ENCODE measurements at places on chromosomes 1 and 21.
A peak's percentile ranks its signal among the peaks of the same experiment; 100 is the strongest.

GRCh38 chr1:174761335-174761734 is 238.4 kb upstream of the CACYBP start:
- no peak for DNase-seq

GRCh38 chr1:166184012-166184411 is 17.2 kb upstream of the FAM78B start:
- no peak for DNase-seq

- DNase-seq: no peak
Observed at GRCh38 chr21:44093761-44094160, 13.4 kb upstream of the PWP2 start.

DNA sequence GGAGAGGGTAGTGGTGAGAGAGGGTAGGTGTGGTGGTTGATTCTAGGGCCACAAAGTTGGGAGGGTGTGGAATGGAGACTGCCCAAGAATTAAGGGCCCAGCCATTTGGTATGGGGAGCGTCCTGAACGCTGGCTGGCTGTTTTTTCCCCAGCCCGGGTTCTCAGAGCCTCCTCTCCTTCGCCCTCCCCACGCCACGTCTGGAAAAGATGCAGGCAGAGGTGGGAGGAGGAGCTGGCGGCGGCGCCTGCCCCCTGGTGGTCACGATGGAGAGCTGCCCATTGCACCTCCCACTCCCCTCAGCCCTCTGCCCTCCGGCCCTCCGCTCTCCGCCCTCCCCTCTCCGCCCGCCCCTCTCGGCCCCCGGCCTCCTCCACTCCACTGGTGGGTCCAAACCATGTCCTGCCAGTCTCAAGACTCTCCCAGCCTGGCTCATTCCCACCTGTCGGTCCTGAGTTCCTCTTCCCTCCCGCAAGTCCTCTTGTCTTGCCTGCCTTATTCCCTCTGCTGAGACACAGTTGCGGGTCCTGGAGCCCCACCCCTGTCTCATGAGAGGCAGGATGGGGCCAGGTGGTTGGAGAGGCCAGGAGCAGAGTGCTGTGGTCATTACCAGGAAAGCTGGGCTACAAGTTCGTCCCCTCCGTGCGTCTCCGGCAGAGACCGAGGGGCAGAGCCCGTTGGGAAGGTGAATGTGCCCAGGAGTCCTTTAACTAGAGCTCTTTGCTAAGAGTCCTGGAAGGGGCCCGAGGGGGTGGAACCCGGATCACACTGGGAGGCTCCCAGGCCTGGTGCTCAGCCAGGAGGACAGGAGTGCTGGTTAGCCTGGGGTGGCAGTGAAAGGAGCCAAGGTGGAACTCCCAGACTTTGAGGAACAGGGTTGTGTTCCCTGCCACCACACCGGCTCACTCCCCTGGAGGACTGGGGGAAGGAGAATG is 22.6 kb downstream of the ETNK2 start:
- DNase-seq: peak; percentile 51

DNA sequence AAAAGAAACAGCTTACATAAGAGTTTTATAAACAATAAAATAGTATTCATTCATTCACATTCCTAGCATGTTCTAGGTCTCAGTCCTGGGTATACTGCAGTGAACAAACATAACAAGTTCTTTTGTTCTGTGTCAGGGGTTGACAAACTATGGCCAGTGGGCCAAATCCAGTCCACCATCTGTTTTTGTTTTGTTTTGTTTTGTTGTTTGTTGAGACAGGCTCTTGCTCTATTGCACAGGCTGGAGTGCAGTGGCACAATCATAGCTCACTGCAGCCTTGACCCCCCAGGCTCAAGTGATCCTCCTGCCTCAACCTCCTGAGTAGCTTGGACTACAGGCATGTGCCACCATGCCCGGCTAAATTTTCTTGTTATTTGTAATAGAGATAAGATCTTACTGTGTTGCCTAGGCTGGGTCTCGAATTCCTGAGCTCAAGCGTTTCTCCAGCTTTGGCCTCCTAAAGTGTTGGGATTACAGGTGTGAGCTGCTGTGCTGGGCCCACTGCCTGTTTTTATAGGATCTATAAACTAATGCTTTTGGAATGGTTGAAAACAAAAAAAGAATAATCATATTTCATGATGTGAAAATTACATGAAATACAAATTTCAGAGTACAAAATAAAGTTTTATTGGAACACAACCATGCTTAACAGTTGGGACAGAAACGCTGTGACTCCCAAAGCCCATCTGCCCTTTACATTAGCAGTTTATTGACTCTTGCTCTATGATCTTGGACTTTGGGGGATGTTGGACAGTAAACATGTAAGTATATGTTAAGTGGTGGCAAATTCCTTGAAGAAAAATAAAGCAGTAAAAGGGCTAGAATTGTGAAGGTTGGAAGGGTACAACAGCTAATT is 17.9 kb downstream of the CAPZA1 start:
- peak; percentile 57 for DNase-seq

GRCh38 chr1:78291872-78292271 is 198.9 kb upstream of the PTGFR start:
- DNase-seq: no peak

- peak; percentile 90 for DNase-seq
Observed at GRCh38 chr1:37946703-37947360, at the start of gene INPP5B. Gene INPP5B, minus strand, starts transcription at chr1:37947053. Its CDS starts 745 bp downstream, at chr1:37946308.

GRCh38 chr1:107460035-107460434 is 319.2 kb downstream of the NTNG1 start:
- DNase-seq: no peak

DNA sequence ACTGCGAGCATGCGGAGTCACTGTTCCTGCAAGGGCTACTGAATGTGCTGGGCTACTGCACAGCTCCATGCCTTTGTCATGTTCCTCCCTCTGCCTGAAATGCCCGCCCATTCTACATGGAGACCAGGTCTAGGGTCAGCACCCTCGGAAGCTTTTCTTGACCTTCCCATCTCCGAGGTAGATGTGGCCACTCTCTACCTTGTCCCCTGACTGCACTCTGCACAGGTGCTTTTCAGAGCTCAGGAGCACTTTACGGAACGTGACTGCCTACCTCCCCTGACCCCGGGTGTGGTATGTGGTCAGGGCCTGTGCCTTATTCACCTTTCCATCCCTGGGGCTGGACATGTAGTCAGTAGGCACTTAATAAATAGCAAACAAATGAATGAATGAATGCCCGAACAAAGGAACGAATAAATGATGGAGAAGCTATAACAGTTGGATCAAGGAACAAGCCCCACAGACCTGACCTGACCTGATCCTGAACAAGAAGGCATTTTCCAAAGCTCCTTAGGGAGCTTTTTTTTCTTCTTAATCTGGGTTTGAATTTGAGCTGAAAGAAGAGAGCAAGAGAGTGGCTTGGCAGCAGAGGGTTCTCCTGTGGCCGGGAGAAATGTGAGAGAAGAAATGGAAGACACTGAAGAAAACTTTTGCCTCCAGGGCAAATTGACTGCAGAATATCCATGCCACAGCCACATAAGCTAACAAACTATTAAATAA is 7.9 kb downstream of the RD3 start:
- no peak for DNase-seq

DNA sequence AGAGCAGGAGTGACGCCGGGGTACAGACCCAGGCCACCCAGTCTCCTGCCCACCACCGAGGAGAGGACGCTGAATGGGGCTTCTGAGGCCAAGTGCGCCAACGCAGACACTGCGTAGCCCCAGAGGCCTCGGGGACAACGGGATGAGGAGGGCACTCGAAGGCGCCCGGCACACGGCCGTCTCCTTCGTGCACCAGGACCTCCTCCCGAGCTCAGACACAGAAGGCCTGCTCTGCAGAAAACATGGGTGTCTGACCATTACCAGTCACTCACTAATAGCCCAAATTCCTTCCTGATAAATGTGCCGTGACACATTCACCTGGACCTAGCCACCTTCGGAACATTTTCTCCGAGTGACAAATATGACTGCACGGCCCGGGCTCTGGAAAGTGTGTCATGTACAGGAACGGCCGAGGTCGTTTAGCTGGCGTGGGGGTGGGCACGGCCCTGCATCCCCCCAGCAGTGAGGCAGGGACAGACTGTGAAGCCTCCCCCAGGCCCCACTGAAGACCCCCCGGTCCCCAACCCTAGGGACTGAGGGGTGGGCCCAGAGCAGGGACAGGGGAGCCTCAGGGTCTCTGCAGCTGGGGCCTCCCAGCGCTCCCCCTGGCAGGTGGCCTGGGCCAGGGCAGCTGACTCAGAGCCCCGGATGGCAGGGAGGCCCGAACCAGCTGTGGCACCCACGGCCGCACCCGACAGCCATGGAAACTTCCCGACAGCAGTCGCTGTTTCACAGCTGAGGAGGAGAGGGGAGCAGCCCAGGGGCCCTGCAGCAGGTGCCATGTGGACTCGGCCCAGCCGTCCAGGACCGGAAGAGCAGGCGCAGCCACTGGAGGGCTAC is 16.7 kb upstream of the COL6A2 start:
- no peak for DNase-seq

DNA sequence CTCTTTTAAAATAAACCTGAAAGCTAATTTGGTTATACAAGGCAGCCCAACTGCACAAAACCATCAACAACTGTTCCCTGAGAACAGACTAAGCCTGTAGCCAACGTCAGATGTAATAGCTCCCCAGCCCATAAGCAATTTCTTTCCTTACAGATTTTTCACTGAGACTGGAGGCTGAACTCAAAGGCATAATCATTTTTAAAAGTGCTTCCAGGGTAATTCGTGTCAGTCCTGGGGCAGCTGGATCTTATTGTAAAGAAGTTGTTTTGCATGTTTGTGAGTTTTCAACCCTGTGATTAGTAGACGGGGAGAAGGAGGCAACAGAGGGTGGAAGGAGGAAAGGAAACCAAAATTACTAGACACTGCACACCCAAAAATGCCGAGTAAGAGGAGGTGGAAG is 3.2 kb downstream of the DPT start:
- no peak for DNase-seq

DNA sequence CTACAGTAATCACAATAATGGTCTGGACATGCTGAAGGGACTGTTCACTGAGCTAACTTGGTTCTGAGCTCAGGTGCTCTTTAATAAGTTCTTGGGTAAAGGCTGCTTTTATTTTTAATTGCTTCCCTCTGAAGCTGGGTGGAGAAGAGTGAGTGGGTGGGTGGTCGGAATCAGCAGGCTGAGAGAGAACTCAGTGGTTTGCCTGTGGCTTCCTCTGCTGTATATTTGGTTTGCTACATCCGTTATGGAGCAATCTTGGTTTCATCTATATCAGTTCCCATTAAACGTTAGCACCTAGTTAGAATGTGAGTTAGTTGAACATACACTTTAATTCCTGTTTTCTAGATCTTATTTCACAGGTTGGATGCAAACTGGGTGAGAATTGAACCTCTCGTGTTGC is 23.3 kb downstream of the CNIH4 start:
- no peak for DNase-seq

DNA sequence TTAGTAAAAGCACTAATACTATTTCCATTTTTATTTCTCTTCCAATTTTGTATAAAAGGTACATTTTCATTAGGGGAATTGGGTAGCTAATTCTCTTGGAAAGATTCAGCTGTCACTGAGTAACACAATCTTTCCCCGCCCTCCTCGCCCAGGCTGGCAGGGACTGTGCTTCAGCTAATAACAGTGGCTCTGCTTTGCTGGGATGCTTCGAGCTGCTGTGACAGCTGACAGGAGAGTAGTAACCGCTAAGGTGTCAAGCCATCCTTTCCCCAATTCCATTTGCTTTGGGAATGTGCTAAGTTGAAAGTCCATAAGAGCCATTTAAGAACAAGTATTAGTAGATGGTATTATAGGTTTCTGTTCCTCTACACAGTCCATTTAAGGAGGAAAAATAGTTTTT is 106.7 kb upstream of the NRIP1 start:
- no peak for DNase-seq

- DNase-seq: no peak
Observed at GRCh38 chr1:206658981-206659273, 23.6 kb downstream of the DYRK3 start.

- DNase-seq: no peak
Observed at GRCh38 chr1:47711848-47712492, 274.1 kb downstream of the FOXD2 start.

DNA sequence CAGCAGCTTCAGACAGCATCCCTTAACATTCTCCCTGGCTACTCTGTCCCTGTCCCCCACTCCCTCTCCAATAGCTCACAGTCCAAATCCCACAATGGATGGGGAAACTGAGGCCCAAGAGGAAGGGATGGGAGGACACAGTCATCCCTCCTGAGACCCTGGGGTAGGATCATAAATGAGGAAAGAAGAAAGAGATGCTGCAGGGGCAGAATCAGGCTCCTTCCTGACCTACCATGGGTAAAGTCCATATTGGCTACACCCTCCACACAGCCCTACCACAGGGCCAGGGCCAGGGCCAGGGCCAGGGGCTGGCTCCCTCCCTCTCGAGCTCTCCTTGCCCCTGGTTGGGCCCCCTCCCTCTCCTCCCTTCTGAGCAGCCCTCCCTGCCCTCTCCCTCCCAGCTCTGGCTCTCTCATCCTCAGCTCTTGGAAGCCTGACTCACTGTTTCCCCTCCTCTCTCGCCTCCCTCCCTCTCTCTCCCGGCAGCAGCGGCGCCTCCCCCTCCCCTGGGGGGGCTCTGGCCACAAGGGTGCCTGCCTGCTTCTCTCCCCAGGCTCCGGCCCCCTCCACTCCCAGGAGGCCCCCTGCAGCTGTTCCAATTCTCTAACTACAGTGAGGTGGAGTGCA is 4.9 kb downstream of the AHDC1 start:
- peak; percentile 30 for DNase-seq

- DNase-seq: no peak
Observed at GRCh38 chr1:153392258-153392657, 1.4 kb upstream of the S100A8 start.

DNA sequence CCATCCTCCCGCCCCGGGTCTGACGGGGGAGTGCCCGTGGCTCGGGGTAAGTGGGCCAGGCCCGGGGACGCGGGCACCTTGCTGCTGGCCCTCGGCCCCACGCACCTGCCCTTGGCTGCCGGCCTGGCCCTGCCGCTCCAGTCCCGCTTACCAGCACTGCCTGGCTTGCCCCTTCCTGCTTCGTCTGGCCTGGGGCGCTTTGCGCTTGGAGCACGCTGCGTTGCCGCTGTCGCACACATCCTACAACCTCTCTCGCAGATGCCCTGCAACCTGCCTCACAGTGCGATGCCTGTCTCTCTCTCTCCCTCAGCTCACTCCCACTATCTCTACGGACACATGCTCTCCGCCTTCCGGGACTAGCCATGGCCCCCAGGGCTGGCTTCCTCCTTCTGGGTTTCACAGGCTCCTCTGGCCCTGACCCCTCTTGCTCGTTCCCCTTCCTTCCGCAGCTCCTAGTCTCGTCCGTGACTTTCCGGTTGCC is 9.7 kb downstream of the MYOG start:
- DNase-seq: no peak

- no peak for DNase-seq
Observed at GRCh38 chr1:51675177-51675780, 58.4 kb downstream of the OSBPL9 start.

- DNase-seq: no peak
Observed at GRCh38 chr1:226983247-226983991, 43.3 kb downstream of the COQ8A start.

All from midbrain (tissue), 1 donor.